Activated CD4-positive, alpha-beta T cell treated with anti-CD3 and anti-CD28 coated beads, Interleukin-2, Interleukin-4, amounts not matched to agents 100 ng/mL and 50 ng/mL, durations not matched to agents 16 hours and 8 hours (primary cell): ENCODE measurements at places on chromosomes 2 and 18.

DNA sequence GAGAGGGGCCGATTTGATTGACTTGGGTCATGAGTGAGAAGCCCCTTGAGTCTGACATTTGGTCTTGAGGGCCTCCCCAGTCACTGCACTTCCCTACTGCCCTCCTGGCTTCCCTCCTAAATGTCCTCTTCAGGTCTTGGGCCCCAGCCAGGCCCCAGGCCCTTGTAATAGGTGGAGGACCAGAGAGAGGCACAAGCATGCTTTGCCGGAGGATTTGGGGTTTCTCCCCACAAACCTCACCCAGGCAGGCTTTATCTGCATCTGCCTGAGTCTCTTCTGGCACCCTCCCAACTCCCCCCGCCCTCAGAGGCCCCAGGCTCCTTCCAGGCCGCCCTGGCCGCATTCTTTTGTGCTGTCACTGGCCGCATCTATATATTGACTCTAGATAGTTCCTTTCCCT, 270.7 kb downstream of the HAUS1 start:
- no peak for DNase-seq

DNA sequence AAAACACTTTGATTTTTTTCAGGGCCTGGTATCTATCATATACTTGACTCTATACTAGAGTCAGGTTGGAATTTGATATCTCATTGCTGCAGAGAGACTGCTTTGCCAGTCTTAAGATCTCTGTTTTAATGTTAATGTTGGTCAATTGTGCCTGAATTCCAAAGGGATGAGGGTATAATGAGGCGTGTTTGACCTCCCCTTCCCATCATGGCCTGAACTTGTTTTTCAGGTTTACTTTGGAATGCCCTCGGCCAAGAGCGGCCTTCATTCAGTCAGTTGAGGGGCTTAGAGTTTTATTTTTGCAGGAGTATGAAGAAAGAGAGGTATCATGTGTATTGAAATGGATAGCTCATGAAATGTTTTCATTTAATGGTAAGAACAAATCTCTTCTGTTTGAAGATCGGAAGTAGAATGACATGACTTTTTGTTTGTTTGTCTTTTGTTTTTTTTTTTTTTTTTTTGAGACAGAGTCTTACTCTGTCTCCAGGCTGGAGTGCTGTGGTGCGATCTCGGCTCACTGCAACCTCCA, 119.0 kb downstream of the KIAA1328 start:
- no peak for DNase-seq

DNA sequence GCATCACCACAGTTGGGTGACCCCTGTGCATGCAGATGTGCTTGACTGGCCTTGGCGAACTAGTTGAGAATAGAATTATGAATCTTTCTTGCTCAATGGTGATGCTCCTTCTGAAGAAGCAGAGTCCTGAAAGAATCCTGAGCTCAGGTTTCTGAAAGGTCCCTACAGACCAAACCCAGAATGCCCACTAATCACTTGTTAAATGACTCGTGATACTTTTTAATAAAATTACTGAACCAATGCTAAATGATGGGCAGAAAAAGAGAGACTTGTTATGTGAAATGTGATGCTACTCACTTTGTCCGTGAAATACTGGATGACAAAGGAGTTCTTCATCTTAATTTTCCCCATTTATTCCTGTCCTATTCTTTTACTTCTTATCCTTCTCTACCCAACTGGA, 263.5 kb upstream of the LRRTM1 start:
- no peak for DNase-seq

DNA sequence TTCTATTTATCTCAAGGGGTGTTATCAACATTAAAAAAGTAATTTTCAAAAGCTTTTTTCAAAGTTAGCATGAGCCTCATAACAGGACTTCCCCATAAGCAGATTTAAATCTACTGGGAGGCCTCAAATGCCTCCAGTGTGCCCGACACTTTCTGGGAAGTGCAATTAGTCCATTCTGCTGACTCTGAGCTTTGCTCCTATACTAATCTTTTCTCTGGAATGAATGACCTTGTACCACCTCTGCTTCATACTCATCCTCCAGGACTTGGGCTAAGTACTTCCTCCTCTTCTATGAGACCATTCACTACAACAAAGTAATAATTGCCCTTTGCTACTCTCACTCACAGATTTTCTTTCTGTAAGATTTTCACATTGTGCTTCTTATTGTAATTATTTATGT, 111.1 kb downstream of the RIT2 start:
- DNase-seq: no peak

DNA sequence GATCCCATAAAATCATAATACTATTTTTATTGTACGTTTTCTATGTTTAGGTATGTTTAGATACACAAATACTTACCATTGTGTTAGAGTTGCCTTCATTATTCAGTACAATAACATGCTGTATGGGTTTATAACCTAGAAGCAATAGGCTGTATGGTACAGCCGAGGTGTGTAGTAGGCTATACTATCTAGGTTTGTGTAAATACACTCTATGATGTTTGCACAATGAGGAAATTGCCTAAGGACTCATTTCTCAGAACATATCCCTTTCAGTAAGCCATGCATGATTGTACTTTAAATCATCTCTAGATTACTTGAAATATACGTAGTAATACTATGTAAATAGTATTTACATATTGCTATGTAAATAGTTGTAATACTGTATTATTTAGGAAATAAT, 156.7 kb downstream of the CDCA7 start:
- DNase-seq: no peak

DNA sequence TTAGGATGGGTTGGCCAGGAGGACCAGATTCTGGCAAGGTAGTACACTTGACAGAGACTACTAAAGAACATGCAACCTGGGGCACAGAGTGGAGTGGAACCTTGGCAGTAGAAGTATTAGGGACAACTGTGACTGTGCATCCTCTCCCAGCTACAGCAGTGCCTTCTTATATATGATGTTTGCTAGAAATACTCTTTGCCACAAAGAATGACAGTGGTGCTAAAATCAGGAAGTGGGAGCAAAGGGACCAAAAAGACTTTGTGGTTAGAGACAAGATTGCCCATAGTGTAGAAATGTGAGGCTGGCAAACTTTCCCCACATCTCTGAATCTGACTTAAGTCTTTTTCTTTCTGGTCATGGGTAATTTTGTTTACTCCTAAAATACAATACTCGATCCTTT, 9.4 kb upstream of the SLC38A11 start:
- no peak for DNase-seq

DNA sequence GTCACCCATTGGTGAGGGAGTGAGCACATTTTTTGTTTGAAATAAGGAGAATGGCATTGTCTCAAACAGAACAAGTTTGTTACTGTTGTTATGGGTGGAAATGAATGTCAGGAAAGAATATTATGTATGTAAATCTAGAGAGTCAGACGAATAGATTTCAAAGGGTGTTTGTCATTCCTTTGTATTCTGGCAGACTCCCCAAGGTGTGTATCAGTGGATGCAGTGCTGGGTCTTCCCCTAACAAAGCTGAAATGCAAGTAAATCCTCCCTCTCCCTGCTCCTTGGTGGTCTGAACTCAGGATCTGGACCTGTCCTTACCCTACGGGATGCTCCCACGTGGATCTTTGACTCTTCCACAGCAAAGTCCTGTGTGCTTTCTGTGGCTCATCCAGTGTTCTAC, 139.5 kb upstream of the ZNF516 start:
- no peak for DNase-seq

GRCh38 chr2:148594216-148594615, 50.3 kb upstream of the EPC2 start:
- DNase-seq: no peak

DNA sequence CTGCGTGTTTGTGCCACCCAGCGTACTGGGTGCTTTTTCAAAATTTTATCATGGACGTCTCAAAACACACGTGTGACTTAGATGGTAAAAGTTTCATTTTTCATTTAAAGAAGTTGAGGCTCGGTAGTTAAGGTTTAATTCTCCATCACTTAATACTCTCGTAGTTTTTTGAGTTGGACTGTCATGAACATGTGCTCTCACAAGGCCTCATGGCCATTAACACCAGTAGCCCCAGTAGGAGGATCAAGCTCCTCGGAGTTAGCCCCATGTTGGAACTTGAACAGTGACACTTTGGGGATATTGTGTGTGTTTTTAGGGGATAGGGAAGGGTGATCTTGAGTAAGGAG, 15.3 kb downstream of the NMUR1 start:
- DNase-seq: no peak

DNA sequence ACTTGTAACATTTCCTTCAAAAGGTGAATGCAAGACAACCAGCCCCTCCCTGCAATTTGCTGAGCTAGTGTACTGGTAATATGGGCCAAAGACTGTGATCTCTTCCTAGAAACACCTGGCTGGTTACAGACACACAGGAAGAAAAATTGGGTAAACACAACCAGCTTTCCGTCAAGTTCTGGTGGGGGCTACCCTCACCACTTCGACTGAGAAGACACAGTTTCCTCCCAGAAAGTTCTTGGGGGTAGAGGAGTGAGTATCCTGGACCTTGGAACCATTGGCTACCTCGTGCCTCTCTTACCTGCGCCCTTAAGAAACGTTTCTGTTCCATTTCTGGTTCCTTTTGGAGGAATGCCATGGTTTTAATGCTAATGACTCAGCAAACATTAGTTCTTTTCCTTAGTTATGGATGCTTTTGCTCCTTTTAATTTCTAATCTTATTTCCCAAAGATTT, 120.9 kb upstream of the DLX2 start:
- no peak for DNase-seq

GRCh38 chr2:221070106-221070505, 502.0 kb downstream of the EPHA4 start:
- no peak for DNase-seq

DNA sequence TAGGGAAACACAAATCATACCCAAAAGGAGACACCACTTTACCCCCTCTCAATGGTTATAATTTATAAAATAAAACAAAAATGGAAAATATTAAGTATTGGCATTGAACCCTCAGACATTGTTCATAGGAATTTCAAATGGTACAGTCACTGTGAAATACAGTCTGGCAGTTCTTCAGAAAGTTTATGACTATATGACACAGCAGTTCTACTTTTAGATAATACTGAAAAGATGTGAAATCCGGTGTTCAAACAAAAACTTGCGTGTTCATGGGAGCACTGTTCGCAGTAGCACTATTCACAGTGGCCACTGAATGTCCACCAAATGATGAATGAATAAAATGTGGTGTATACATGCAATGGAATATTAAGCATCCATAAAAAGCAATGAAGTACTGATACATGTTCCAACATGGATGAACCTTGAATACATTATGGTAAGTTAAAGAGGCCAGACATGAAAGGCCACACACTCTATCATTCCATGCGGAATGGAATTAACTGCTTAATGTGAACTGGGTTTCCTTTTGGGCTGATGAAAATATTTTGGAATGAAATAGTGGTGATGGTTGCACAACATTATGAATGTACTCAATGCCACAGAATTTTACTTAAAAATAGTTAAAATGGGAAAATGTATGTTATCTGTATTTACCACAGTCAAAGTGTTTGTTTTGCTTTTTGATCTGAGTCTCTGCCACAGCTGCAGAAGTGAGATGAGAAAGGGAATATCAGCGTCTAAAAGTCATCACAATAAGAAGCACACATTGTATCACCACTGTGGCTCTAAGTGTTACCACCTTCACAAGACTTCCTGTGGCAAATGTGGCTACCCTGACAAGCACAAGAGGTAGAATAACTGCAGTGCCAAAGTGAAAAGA, 864.6 kb downstream of the SUCLG1 start:
- no peak for DNase-seq
